Stimulated activated CD4-positive, alpha-beta T cell treated with anti-CD3 and anti-CD28 coated beads, Interleukin-1b, Interleukin-23, amount 100 ng/mL, for 4 hours (primary cell): ENCODE measurements at places on chromosomes 2 and 18.

GRCh38 chr2:81647715-81648230 lies 1343.2 kb upstream of the LRRTM1 start:
- DNase-seq, result no peak

GRCh38 chr18:10085416-10085815 lies 171.6 kb downstream of the VAPA start:
- DNase-seq, result no peak

- DNase-seq, result no peak
Measured at GRCh38 chr18:48803951-48804855, 146.6 kb downstream of the SMAD7 start.

DNA sequence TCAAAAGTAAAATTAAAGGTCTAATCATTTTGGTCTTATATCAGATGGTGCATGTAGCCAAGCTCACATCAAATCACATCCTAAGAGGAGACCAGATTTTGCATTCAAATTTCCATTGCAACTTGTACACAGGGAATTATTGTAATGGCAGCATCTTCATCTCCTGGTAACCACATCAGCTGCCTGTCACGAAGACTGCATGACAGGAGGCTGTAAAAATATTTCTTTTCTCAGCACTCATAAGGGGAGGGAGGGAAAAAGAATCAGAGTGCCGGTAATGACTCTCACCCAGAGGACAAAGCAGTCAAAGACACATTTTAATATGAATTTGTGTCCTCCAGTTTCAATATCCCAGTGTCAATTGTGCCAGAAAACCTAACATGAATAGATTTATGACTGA lies 216.7 kb downstream of the TMEM163 start:
- no peak for DNase-seq

- no peak for DNase-seq
Measured at GRCh38 chr2:152171718-152172117, 3.8 kb downstream of the STAM2 start.

GRCh38 chr2:10992023-10992791 lies 80.5 kb downstream of the KCNF1 start:
- DNase-seq, result no peak

- DNase-seq, result no peak
Measured at GRCh38 chr2:190569994-190570755, 35.7 kb upstream of the NEMP2 start.

DNA sequence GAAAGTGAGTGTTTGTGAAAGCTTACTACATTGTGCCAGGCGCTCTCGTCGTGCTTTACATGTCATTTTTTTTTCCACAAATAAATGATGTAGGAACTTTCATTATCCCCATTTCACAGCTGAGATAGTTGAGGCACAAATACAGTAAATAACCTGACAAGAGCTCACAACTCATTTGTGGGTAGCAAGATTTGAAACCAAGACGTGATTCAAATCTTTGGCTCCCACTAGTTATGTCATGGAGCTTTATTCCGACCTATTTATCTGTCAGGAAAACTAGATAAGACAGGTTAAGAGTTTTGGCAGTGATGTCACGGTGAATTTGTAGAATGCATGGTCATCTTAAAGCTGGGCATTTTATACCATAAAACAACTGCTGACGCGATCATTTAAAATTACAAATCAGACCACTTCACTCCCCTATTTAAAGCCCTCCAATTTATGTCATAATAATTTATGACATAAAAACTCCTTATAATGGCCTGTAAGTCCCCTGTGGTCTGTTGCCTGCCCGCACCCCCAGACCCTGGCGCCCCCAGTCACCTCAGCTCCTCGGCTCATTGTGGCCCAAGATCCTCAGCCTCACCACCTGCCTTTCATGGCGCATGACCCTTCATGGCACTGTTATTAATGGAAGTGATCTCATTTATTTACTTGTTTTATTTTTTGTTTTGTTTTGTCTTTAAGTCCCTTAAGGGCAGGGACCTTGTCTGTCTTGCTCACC lies 678 bp upstream of the ZNF24 start:
- DNase-seq, result no peak

GRCh38 chr2:76684756-76685155 lies 837.4 kb downstream of the LRRTM4 start:
- DNase-seq, result no peak

DNA sequence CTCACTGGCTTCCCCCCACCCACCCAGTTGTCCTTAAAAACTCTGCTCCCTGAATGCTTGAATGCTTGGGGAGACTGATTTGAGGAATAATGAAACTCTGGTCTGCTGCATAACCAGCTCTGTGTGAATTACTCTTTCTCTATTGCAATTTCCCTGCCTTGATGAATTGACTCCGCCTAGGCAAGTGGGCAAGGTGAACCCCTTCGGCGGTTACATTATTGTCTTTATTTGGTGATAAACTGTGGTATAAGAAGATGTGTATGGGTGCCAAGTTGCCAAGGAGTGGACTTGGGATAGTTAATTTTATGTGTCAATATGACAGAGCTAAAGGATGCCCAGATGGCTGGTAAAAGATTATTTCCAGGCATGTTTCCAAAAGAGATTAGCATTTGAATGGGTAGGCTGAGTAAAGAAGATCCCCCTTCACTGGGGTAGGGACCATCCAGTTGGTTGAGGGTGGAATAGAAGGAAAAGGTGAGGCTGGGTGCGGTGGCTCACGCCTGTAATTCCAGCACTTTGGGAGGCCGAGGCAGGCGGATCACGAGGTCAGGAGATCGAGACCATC lies 98.5 kb upstream of the HAAO start:
- no peak for DNase-seq

DNA sequence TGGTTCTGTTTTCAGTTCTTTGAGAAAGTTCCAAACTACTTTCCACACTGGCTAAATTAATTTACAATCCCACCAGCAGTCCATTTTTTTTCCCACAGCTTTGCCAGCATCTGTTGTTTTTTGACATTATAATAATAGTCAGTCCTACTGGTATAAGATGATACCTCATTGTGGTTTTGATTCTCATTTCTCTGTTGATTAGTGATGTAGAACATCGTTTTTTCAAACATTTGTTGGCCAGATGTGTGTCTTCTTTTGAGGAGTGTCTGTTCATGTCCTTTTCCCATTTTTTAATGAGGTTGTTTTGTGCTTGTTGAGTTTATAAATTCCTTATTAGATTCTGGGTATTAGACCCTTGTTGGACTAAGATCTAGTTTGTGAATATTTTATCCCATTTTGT lies 376.8 kb upstream of the NT5C1B start:
- DNase-seq, result no peak

DNA sequence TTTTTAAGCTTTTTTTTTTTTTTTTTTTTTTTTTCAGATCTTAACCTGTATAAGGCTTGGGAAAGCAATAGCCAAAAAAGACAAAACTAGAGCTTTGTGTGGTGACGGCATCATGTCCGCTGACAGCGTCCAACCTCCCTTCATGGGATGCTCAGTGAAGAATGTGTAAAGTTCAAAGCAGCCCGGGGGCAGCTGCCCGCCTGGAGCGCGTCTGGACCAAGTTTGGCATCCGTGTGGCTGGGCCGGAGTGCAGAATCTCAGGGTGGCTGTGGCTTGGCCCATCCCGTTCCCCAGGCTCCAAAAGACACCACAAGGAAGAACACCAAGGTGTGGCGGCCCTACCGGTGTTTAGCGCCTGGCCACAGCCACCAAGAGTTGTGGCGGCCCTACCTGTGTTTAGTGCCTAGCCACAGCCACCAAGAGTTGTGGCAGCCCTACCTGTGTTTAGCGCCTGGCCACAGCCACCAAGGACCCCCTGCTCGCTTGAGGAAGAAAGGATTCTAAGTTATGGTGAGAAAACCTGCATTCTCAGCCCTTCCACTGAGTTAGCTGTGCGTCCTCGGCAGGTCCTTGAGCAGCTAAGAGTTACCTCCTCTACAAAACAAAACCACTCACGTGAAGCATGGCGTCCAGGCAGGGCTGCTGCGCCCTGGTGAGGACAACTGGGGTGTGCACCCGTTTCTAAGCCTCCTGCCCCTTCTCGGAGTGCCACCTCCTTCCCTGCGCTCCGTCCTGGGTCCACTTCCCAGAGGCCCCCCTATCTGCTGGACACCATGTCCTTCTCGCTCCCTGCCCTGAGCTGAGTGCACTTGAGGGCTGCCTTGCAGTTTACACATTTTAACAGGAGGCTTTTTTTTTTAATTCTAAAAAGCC lies 103.6 kb upstream of the SALL3 start:
- no peak for DNase-seq

DNA sequence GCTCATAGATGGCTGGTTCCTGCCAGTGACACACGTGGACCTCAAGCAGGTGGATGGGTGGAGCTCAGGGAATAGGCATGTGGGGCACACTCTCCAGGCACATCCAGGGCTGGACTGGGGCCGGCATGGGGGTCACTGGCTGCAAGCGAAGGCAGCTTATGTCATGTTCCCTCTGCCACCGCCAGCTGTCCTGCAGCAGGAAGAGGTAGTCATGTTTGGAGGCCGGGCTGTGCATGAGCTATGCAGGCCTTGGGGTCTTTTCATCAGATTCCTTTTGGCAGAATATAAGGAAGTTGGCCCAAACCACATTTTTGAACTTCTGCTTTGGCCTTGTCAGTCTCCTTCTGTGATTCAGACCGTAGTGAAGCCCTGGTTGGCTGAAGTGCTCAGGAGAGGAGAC lies 61.5 kb downstream of the AGAP1 start:
- no peak for DNase-seq

GRCh38 chr2:238912228-238912915 lies 64.5 kb downstream of the TWIST2 start:
- DNase-seq, result no peak

DNA sequence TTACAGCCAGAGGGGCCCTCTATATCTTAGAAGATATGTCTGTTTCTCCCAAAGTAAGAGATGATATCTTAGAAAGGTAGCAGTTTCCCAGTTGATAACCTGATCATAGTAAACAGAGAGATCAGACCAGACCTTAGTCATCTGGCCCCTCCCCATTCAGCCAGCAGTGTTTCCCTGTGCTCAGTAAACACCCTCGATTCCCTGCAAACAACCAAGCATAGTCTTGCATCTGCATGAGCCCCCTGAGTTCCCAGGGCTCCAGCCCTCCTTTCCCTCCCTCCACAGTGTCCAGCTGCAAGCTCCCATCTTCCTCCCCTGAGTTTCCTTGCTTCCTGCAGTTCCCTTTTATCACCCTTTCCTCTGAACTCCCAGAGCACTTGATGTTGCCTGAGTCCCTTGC lies 20.3 kb downstream of the NRP2 start:
- DNase-seq, result no peak

- no peak for DNase-seq
Measured at GRCh38 chr2:10924441-10924840, 12.7 kb downstream of the KCNF1 start.

DNA sequence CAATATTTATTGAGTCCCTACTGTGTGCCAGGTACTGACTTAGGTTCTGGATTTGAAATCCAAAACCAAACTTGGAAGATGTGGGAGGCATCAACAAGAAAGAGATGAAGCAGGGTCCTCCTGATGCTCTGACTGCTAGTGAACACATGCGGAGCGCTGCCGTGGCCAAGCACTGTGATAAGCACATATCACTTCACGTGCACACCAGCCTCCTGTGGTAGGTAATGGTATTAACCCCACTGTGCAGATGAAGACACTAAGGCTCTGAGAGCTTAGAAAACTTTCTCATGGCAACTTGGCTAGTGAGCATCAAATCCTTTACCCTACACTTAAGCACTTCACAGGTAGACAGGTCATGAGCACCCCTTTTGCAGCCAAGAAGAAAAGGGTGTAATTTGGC lies 216.1 kb downstream of the HAUS1 start:
- no peak for DNase-seq

- no peak for DNase-seq
Measured at GRCh38 chr2:229380101-229380625, 109.1 kb upstream of the PID1 start.

- DNase-seq, result no peak
Measured at GRCh38 chr2:230940471-230940815, 15.4 kb upstream of the GPR55 start.

- DNase-seq, result no peak
Measured at GRCh38 chr2:233912691-233913423, 4.3 kb upstream of the TRPM8 start.

DNA sequence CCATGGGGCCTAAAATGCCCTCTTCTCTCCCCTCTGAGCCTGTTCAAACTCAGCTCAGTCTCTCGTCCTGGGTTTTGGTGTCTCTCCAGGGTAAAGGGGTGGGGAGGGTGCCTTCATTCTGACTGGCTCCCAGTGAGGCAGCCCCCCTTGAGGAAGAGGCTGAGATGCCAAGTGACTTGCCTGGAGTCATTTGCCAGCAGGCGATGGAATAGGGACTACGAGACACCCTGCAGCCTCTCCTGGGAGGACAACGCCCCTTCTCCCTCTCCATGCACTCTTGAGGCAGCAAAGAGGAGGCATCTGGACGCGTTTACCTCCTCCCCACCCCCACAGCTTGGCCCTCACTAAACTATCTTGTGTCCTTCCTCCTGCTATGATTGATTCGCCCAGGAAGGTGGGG lies 760 bp upstream of the STON1 start:
- DNase-seq, result no peak

GRCh38 chr2:164766216-164766953 lies 75.2 kb downstream of the COBLL1 start:
- no peak for DNase-seq

GRCh38 chr2:186653511-186653910 lies 40.3 kb upstream of the FAM171B start:
- DNase-seq, result no peak

DNA sequence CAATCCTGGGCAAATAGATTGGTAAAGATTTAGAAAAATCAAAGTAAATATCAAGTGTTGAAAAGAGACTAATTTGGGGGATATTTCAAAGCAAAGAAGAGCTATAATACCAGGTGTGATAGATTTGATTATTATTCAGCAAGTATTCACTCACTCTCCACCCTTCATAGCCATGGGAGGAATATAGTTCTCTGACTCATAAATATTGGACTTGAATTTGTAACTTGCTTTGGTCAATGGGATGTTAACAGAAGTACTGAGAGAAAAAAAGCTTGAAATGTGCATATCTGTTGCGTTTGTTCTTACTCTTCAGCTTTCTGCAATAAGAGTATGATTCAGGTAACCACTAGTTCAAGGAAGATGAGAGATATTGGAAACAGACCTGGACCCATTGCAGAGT lies 54.5 kb upstream of the IKZF2 start:
- DNase-seq, result no peak

- no peak for DNase-seq
Measured at GRCh38 chr2:18001671-18002070, 123.2 kb downstream of the KCNS3 start.

- no peak for DNase-seq
Measured at GRCh38 chr2:126536605-126537200, 119.3 kb upstream of the GYPC start.

DNA sequence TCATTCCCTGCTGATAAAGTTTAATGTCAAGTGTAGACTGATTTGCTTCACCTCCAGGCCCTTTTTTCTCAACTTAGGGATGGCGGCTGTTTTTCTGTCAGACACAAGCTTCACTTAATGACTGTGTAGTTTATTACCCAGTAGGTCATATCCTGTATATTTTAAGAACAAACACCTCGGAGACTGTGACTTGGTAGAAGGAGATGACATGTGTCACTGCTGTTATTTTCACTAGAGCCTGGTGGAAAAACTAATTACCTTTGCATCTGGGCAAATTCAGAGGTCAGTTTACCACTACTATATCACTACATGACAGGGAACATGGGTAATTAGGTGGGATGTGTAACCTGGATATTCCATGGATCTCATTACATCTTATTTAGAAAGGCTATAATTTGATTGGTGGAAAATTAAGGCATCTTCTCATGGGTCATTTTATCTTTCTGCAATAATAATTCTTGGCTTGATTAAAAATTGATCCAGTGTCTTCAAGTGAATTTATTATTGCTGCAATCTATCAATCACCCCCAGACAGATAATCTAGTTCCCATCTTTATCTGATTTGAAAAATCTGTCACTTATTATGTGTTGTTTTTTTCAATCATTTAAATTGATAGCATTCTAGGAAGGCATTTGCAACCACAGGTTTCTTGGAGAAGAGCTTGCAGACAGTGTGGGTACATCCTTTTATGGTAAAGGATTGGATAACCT lies 353.8 kb upstream of the SPRED2 start:
- DNase-seq, result no peak
